ENCODE measurements at places on chromosomes 12 and 14. TPM values are rescaled to one million over a fixed set of nuclear protein-coding genes. Genes with fewer than 3 reads are reported as not detected.

FGF6 gene
- not detected for total RNA-seq

CEBPE gene
- not detected for total RNA-seq

TARBP2 gene
- 53.8 TPM for total RNA-seq

C1QL4 gene
- total RNA-seq, result 4.3 TPM

SLC38A2 gene
- total RNA-seq, result 117 TPM

OR11G2 gene
- not detected for total RNA-seq

GZMB gene
- total RNA-seq, result not detected

KLRK1 gene
- total RNA-seq, result 0.09 TPM

POTEG gene
- not detected for total RNA-seq

FAM216A gene
- 16.1 TPM for total RNA-seq

DAO gene
- not detected for total RNA-seq

CISTR gene
- total RNA-seq, result not detected

EMC9 gene
- 61.1 TPM for total RNA-seq

CAPZA3 gene
- total RNA-seq, result not detected

KRT3 gene
- total RNA-seq, result 0.07 TPM

AMN gene
- 0.21 TPM for total RNA-seq

MFAP5 gene
- 0.36 TPM for total RNA-seq

CHURC1 gene
- total RNA-seq, result 89.0 TPM

TMEM179 gene
- total RNA-seq, result 0.35 TPM

PMCH gene
- total RNA-seq, result not detected

LRP1-AS gene
- total RNA-seq, result not detected

OR6C2 gene
- not detected for total RNA-seq

KRT74 gene
- total RNA-seq, result not detected

SPTB gene
- total RNA-seq, result 1.1 TPM

FAM222A gene
- 3.8 TPM for total RNA-seq

RFX4 gene
- not detected for total RNA-seq

FIGNL2 gene
- total RNA-seq, result 0.32 TPM

SHMT2 gene
- total RNA-seq, result 130 TPM
